ENCODE measurements at places on chromosomes 16 and 17.

- no peaks in the 10 kb centered on the region for H3K4me1 ChIP-seq
- H3K27ac ChIP-seq = no peak overlapping the region
- H3K36me3 ChIP-seq = no peaks in the 10 kb centered on the region
- H3K4me3 ChIP-seq = no peak overlapping the region
Observed at GRCh38 chr17:69709441-69709840, 294.9 kb downstream of the MAP2K6 start.

GRCh38 chr16:30121741-30122571 is 1.1 kb downstream of the MAPK3 start:
- peaks cover 9% of the 10 kb centered on the region for H3K4me1 ChIP-seq
- no peak for DNase-seq
- no peaks in the 10 kb centered on the region for H3K27me3 ChIP-seq

DNA sequence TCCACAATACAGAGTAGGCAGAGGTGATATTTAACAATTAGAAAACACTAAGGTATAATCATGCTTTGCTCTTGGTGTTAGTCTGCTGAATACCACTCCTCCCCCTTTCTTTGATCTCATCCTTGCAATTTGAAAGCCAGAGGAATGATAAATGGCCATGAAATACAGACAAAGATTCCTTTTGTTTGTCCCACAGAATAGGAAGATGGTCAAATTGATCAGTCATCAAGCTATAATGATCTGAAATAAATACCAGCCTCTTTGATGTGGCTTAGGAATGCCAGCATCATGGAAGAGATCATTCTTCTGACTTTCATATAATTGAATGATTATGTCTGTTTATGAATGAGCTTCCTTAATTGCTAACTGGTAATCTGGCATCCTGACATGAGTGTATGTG is 1541.7 kb upstream of the CDH8 start:
- H3K4me1 ChIP-seq = no peaks in the 10 kb centered on the region
- no peak overlapping the region for H3K27ac ChIP-seq
- DNase-seq = no peak
- H3K27me3 ChIP-seq = no peaks in the 10 kb centered on the region
- no peak overlapping the region for H3K4me3 ChIP-seq
- no peaks in the 10 kb centered on the region for H3K36me3 ChIP-seq

DNA sequence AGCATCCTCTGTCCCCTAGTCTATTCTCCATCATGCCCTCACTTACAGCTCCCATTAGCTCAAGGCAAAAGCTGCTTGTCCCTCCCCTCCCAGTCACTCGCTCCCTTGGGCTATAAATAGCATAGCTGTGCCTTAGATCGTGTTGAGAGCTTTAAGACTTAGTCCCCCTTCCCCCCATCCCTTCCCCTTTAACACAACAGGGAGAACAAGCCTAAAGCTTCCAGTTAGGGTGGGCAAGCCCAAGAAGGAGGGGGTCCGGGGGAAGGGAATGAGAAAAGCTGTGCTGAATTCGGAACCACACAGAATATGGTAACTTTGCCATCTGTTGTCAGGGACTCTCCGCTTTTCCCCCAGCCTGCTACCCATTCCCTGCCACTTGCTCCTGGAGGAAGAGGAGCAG is 4.9 kb upstream of the HIGD1B start:
- H3K36me3 ChIP-seq = no peaks in the 10 kb centered on the region
- H3K4me3 ChIP-seq = no peak overlapping the region
- no peaks in the 10 kb centered on the region for H3K27me3 ChIP-seq
- H3K4me1 ChIP-seq = no peaks in the 10 kb centered on the region
- DNase-seq = no peak

DNA sequence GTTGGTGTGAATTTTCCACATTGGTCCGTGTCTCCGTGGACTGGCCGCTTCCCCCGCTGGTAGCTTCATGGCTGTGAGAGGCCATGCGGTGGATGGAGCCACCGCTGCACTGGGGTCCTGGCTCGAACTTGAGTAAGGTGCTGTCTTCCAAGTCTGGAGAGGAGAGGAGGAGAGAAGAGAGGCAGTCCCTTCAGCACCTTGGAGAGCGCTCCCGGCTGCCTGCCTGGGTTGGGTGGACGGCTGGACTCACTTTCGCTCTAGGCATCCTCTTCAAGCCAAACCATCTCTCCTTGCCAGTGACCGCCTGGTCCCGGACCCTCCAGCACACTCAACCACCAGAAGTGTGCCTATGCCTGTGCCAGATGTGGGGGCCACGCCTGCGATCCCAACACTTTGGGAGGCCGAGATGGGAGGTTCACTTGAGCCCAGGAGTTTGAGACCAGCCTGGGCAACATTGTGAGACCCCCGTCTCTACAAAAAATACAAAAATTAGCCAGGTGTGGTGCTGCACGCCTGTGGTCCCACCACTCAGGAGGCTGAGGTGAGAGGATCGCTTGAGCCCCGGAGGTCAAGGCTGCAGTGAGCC is 6.2 kb downstream of the JPH3 start:
- no peaks in the 10 kb centered on the region for H3K36me3 ChIP-seq
- DNase-seq = no peak
- no peak overlapping the region for H3K27ac ChIP-seq
- no peak overlapping the region for H3K4me3 ChIP-seq

GRCh38 chr17:56908001-56908542 is 5.8 kb downstream of the TRIM25 start:
- DNase-seq = no peak
- H3K4me1 ChIP-seq = peaks cover 19% of the 10 kb centered on the region
- no peaks in the 10 kb centered on the region for H3K27me3 ChIP-seq
- H3K4me3 ChIP-seq = no peak overlapping the region
- H3K36me3 ChIP-seq = peaks cover 41% of the 10 kb centered on the region
- no peak overlapping the region for H3K27ac ChIP-seq

DNA sequence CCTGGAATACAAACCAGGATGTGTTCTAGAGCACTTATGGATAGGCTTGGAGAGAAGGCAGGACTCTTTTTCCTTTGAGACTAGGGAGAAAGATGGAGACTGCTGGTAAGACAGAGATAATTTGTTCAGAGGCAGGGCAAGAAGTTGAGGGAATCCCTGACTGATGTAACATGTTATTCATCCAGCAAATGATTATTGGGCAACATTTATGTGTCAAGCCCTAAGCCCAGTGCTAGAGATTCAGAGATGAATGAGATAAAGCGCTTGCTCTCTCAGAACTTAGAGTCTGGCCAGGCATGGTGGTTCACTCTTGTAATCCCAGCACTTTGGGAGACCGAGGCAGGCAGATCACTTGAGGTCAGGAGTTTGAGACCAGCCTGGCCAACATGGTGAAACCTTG is 47.8 kb upstream of the NUFIP2 start:
- H3K27me3 ChIP-seq = no peaks in the 10 kb centered on the region
- no peaks in the 10 kb centered on the region for H3K36me3 ChIP-seq
- H3K27ac ChIP-seq = no peak overlapping the region
- no peak overlapping the region for H3K4me3 ChIP-seq
- DNase-seq = no peak
- H3K4me1 ChIP-seq = no peaks in the 10 kb centered on the region

DNA sequence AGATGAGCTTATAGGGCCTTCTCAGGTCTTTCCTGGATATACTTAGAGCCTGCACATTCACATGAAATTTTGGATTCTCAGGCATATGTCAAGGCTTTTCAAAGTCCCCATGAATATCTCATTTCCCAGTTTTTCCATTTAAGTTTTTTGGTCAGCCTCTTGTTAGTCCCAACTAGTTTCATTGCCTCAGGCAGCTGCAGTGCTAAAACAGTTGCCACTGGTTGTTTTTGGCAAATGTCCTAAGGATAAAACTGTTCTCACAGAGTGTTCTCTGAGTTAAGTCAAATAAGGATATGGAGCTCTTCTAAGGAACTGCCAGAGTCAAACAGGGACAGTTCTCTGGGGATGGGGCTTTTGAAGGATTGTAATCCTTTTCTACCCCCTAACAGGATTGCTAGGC is 39.9 kb upstream of the ABCC11 start:
- no peak for DNase-seq
- H3K4me3 ChIP-seq = no peak overlapping the region
- no peak overlapping the region for H3K27ac ChIP-seq
- H3K36me3 ChIP-seq = peaks cover 47% of the 10 kb centered on the region

DNA sequence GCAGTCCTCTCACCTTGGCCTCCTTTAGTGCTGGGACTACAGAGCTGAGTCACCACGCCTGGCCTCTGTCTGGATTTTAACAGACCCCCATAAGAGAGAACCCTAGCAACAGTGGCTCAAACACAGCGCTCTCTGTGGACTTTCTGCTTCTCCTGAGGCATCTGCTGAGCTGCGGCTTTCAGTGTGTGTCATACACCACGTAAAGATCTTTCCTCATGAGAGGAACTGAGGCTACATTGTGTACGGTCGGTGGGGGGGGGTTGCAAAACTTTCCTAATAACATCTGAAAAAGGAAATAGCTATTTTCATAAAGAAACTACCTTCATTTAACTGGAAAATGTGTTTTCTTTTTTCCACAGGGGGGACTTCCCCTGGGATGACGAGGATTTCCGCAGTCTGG is 32.9 kb downstream of the DEF8 start:
- no peaks in the 10 kb centered on the region for H3K27me3 ChIP-seq
- no peaks in the 10 kb centered on the region for H3K4me1 ChIP-seq
- H3K27ac ChIP-seq = no peak overlapping the region
- peaks cover 57% of the 10 kb centered on the region for H3K36me3 ChIP-seq
- no peak for DNase-seq

DNA sequence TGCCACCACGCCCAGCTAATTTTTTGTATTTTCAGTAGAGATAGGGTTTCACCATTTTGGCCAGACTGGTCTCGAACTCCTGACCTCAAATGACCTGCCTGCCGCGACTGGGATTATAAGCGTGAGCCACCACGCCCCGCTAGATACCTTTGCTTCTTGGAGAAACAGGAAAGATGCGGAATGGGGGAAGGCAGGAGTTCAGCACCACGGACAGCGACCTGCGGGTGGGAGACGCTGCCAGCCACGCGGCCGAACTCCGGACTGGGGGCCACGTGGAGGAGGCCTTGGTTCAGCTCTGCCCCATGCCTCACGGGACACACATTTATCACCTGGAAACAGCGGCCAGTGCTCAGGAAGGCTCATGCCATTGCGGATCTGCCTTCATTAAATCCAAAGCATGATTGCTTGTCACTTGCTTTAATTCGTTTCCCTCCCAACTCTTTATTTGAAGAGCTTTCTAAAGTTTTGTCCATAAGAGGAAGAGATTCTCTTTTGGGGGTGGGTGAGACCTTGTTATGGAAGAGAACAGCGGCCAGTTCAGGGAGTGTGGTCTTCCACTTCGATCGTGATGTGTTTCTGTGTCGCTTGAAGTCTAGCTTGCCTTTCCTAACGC is 219.9 kb downstream of the ENGASE start:
- H3K27me3 ChIP-seq = peaks cover 5% of the 10 kb centered on the region
- no peak overlapping the region for H3K27ac ChIP-seq
- H3K4me1 ChIP-seq = no peaks in the 10 kb centered on the region
- no peak for DNase-seq
- H3K36me3 ChIP-seq = no peaks in the 10 kb centered on the region
- no peak overlapping the region for H3K4me3 ChIP-seq

- H3K36me3 ChIP-seq = no peaks in the 10 kb centered on the region
- H3K4me1 ChIP-seq = no peaks in the 10 kb centered on the region
- H3K27me3 ChIP-seq = no peaks in the 10 kb centered on the region
- H3K27ac ChIP-seq = no peak overlapping the region
- H3K4me3 ChIP-seq = no peak overlapping the region
Observed at GRCh38 chr16:8493972-8494371, 96.3 kb downstream of the TMEM114 start.

- peak overlapping the region; percentile 69 for H3K27ac ChIP-seq
- H3K4me3 ChIP-seq = peak overlapping the region; percentile 91
- H3K36me3 ChIP-seq = peaks cover 41% of the 10 kb centered on the region
- H3K27me3 ChIP-seq = no peaks in the 10 kb centered on the region
Observed at GRCh38 chr16:88857728-88858339, 907 bp downstream of the TRAPPC2L start.

GRCh38 chr17:57340160-57340981 is 84.0 kb downstream of the MSI2 start:
- no peaks in the 10 kb centered on the region for H3K36me3 ChIP-seq
- H3K27ac ChIP-seq = no peak overlapping the region
- H3K4me1 ChIP-seq = peaks cover 3% of the 10 kb centered on the region
- H3K4me3 ChIP-seq = no peak overlapping the region
- DNase-seq = no peak

DNA sequence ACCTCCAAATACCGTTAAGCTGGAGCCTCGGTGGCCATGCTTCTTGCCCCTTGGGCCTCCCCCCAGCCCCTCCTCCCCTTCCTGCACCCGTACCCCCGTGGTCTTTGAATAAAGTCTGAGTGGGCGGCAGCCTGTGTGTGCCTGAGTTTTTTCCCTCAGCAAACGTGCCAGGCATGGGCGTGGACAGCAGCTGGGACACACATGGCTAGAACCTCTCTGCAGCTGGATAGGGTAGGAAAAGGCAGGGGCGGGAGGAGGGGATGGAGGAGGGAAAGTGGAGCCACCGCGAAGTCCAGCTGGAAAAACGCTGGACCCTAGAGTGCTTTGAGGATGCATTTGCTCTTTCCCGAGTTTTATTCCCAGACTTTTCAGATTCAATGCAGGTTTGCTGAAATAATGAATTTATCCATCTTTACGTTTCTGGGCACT is 928 bp downstream of the HBA1 start:
- H3K4me3 ChIP-seq = no peak overlapping the region
- peaks cover 41% of the 10 kb centered on the region for H3K27me3 ChIP-seq
- DNase-seq = no peak
- no peak overlapping the region for H3K27ac ChIP-seq

- DNase-seq = no peak
- H3K36me3 ChIP-seq = no peaks in the 10 kb centered on the region
Observed at GRCh38 chr16:52451971-52452421, 94.9 kb downstream of the TOX3 start.

DNA sequence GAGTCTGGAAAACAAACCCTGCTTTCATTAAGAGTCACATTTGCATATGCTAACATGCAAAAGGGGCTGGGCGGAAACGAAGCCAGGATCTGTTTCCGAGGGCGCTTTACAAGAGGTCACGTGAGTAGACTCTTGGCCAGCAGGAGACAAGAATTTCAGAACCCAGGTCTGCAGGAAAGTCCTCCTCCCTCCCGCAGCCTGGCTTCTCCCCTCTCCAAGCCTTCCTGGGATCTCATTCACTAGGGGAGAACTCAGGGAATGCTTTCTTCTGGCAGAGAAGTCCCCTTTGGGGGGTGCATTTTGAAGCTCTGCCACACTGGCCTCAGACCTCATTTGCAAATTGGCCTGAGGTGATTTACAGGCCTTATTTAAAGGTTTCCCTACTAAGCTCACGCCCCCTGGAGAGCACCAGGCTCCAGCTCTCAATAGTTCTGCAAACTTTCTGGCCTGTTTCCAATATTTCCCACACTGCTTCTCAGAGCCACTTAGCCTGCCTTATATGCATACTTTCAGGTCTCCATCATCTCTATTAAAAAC is 57.2 kb upstream of the CACNG5 start:
- H3K4me1 ChIP-seq = no peaks in the 10 kb centered on the region
- H3K4me3 ChIP-seq = no peak overlapping the region
- no peak overlapping the region for H3K27ac ChIP-seq
- H3K36me3 ChIP-seq = peaks cover 38% of the 10 kb centered on the region
- H3K27me3 ChIP-seq = no peaks in the 10 kb centered on the region

- no peaks in the 10 kb centered on the region for H3K4me1 ChIP-seq
- H3K27me3 ChIP-seq = no peaks in the 10 kb centered on the region
- H3K4me3 ChIP-seq = no peak overlapping the region
- no peaks in the 10 kb centered on the region for H3K36me3 ChIP-seq
Observed at GRCh38 chr17:47316311-47316710, 7.4 kb upstream of the EFCAB13 start.
